ENCODE measurements at places on chromosomes 11 and 22.

GRCh38 chr11:34223021-34223813 lies 117.8 kb downstream of the NAT10 start:
- DNase-seq: no peak

- DNase-seq: no peak
Measured at GRCh38 chr11:107957109-107957588, 28.9 kb downstream of the RAB39A start.

DNA sequence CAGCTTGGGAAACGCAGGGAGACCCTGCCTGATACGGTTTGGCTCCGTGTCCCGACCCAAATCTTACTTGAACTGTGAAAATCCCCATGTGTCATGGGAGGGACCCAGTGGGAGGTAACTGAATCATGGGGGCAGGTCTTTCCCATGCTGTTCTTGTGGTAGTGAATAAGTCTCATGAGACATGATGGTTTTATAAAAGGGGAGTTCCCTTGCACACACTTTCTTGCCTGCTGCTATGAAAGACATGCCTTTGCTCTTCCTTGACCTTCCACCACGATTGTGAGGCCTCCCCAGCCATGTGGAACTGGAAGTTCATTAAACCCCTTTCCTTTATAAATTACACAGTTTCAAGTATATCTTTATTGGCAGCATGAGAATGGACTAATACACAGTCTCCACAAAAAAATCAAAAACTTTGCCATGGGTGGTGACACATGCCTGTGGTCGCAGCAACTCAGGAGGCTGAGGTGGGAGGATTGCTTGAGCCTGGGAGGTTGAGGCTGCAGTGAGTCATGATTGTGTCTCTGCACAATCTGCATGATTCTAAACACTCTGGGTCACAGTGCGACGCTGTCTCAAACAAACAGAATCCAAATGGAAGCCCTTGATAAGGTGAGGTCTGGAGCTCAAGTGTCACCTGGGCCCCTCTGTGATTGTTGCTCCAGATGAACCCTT lies 34.9 kb downstream of the SYN3 start:
- no peak for DNase-seq

- DNase-seq: no peak
Measured at GRCh38 chr22:46728470-46728869, 9.6 kb downstream of the CERK start.

GRCh38 chr22:19199479-19199878 lies 20.9 kb upstream of the SLC25A1 start:
- no peak for DNase-seq

GRCh38 chr22:41823797-41824196 lies 9.1 kb upstream of the SREBF2 start:
- DNase-seq: no peak

DNA sequence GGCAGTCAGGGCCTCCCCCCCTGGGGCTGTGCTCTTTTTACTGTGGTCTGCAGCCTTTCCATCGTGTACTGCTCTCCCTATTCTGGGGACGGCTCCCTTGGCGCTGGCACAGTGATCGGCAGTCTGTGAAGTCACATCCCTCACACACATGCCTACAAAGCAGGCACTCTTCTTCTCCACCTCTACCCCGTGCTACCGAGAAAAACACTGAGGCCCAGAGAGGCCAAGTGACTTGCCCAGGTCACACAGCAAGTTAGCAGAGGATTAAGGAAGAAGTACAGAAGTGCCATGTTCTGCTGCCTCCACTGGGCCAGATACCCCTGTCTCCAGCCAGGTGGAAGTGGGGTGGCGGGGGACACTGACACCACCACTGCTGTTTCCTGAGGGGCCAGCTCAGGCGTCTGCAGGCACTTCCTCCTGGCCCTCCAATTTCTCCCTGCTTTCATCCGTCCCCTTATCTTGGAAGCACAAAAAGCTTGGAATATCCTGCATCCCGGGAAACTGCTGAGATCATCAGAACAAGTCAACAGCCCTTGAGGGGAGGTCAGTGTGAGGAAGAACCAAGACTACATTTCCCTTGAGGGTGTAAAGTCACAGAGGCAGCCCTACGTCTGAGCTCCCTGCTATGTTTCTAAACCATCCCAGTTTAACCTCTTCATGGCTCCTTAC lies 30.2 kb upstream of the KLHL35 start:
- DNase-seq: no peak

- DNase-seq: no peak
Measured at GRCh38 chr11:60923800-60924109, 505 bp upstream of the TMEM132A start.

DNA sequence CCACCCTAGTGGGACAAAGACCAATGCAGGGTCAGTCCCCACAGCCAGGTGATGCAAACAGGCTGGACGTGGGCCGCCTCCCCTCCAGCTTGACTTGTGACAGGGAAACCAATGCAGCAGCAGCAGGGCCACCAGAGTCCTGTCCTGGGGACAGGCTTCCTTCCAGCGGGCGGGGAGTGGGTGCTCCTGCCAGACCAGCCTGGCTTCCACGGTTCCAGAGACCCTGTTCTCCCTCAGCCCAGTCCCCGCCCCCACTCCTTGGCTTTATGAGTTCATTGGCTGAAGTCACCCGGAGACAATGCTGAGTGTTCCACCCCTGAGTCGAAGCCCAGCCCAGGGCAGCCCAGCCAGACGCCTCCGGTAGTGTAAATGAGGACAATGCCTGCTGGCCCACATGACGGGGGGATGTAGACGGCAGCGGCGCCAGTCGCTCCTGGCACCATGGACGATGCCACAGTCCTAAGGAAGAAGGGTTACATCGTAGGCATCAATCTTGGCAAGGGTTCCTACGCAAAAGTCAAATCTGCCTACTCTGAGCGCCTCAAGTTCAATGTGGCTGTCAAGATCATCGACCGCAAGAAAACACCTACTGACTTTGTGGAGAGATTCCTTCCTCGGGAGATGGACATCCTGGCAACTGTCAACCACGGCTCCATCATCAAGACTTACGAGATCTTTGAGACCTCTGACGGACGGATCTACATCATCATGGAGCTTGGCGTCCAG lies at the start of gene TSSK2:
Gene TSSK2 (plus strand): TSS at position 350 of the 726 bp plus-strand sequence. CDS start 92 bp downstream, at position 442.
- DNase-seq: no peak

DNA sequence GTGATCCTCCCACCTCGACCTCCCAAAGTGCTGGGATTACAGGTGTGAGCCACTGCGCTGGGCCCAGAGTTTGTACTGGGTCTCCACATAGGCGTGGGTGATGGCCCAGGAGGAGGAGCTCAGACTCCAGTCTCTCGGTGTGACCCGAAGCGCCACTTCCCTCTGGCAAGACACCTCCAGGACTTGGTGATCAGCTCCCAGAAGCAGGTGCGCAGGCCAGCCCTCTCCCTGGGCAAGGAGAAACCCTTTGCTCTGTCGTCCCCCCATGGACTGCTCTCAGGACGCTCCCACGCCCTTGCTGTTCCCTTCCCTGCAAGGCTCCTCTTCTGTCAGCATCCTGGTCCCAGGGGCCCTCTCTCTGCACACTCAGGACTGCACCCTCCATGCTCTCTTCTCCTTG lies 5.5 kb upstream of the YPEL1 start:
- DNase-seq: no peak

DNA sequence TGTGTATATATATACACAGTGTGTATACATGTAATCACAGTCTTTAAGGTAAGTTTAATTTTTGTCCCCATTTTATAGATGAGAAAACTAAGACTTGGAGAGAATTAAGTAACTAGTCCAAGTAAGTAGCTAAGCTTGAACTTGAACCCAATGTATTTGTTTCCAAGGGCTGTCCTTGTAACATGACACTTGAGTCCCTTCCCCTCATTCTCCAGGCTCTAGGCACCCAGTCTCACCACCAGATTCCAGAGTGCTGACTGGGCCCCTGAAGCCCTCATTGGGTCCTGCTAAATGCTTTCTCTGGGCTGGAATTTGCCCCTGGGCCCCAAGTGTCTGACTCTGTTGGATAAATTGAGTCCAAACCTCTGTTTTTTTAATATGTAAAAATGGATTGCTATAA lies 45.5 kb downstream of the ADM start:
- no peak for DNase-seq

- no peak for DNase-seq
Measured at GRCh38 chr11:70682760-70683159, 284.4 kb downstream of the CTTN start.

GRCh38 chr11:41872426-41872825 lies 413.0 kb upstream of the LRRC4C start:
- DNase-seq: no peak

DNA sequence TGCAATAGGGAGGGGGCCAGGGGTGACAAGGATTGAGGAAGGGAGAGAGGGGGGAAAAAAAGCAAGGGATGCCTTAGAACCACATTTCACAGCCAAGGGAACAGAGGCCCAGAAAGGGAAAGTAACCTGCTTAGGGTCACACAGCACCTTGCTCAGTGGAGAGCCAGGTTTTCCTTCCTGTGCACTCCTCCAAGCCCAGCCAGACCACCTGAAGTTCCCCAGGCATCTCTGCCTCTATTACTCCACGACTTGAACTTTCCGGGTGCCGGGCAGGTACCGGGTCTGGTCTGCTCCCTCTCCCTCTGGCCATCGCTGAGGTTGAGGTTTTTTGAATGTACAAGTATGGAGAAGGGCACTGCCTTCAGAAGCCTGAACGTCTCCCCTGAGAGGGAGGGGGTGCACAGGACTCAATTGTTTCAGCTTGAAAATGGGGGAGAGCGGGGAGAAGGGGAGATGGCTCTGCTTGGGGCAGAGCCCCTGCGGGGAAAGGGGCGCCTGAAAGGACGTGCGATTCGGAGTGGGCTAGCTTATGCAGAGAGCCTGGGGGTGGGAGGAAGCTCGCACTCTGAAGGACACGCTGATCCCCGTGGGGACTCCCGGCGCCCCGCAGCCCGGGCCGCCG lies 516 bp upstream of the SERPINH1 start:
- no peak for DNase-seq

DNA sequence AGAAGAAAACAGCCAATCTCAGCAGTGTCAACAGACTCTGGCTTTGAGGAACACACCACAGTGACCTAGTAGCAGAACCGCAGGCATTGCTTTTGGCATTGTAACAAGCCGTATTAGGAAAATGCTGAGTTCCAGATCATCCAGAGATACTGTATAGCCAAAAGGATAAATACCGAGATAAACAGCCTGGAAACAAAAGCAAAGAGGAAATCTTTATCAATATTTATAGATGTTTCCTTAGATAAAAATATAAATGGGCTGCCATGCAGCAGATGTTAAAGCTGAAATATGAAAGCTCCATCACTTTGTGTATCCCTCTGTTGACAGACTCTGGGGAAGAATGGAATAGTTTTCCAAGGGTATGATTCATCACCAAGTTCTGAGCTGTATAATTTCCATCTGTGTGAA lies 98.9 kb upstream of the TP53AIP1 start:
- DNase-seq: no peak

GRCh38 chr22:46047226-46047625 lies 70.3 kb upstream of the WNT7B start:
- no peak for DNase-seq

DNA sequence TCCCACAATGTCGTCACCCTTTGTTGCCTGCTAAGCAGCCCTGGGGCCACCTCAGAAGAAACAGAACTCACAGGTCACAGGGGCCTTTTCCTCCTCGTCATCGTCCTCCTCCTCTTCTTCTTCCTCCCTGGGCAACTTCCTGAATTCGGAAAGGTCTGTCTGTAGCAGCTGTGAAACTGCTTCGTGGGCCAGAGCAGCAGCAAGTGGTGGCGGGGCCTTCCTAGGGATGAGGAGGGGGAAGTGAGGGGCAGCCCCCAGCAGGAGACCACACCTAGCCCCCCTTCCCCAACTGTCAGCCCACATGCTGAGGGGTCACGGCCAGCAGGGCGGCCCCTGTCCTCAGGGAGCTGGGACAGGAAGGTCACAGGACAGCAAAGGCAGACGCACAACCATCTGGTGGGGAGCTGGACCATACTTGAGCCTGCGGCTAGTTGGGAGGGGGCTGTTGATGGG lies 13.2 kb downstream of the PPM1F start:
- no peak for DNase-seq

DNA sequence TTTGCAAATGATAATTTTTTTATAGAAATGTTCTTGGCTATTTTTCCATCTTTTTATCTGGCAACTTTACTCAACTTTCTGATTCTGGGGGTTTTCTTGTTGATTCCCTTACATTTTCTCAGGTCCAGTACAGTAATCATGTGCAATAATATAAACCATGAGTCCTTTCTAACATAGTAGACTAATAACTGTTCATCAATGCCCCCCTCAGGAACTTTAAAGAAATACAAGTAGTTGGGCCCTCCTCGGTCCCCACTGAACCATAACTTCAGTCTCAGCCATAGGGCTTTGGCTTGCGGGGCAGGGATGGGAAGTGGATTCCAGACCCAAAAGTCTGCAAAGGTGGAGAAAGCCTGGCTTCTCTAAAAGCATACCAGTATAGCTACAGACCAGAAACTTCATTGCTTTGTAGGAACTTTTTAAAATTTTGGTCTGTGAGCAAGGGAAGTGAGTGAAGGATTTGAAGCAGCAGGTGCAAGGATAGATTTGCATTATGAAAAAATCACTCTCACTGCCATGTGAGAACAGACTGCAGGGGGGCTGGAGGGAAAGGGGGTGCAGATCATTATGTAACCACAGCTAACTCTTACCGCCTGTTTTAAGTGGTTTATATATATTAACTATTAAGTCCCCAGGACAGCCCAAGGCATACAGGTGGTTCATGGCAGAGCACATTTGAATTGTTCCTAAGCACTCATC lies 10.4 kb upstream of the TUB start:
- DNase-seq: peak; percentile 16

DNA sequence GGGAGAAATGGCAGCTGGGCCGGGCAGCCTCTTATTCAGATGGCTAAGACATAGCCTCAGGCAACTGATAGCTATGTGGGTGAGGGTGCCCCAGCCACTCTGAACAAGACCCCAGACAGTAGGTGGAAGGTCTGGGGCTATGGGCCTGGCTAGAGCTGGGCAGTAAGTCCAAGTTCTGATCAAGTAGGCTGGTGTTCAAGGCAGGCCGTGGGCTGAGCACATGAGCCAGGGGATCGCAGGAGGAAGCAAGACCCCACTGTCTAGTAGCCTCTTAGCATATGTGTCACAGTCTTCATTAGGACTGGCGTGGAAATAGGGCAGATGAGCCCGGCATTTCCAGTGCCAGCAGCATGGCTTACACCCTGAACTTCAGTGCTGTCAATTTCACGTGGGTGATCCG lies 192.1 kb downstream of the ADAMTS15 start:
- no peak for DNase-seq

DNA sequence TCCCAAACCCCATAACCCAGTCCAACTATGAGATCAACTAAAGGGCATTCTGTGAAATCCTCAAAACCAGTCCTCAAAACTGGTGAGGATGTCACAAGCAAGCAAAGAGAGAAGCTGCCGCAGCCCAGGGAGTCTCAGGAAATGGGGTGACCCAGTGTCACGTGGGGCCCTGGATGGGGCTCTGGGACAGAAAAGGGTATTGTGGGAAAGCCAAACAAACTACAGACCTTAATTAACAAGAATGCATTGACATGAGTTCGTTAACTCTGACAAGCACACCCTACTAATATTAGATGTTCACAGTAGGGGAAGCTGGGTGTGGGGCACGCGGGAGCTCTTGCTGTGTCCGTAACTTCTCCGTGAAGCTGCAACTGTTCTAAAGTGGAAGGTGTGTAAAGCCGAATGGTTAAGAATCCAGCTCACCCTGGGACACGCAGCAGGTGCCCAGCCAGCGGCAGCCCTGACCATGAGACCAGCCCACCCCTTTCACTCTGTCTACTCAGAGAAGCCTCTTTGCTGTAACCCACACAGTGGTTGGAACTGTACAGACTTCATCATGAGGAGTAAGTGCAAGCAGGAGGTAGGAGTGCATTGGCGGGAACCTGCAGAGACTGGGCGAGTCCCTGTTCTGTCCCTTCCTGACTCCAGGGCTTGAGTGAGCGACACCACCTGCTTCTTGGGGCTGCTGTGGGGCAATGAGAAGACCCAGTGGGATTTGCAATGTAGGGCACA lies 17.9 kb downstream of the LINC01488 start:
- DNase-seq: no peak

GRCh38 chr11:66958956-66959274 lies 732 bp upstream of the PC start:
- no peak for DNase-seq
